Activated naive CD4-positive, alpha-beta T cell treated with anti-CD3 and anti-CD28 coated beads, Interleukin-2, amount 50 U/mL, for 72 hours (primary cell): ENCODE measurements at places on chromosomes 3 and 15. TPM values are rescaled to one million over a fixed set of nuclear protein-coding genes. Genes with fewer than 3 reads are reported as not detected.

GRCh38 chr15:70098153-70098460 is 390 bp upstream of the TLE3 start:
- DNase-seq, result no peak

DNA sequence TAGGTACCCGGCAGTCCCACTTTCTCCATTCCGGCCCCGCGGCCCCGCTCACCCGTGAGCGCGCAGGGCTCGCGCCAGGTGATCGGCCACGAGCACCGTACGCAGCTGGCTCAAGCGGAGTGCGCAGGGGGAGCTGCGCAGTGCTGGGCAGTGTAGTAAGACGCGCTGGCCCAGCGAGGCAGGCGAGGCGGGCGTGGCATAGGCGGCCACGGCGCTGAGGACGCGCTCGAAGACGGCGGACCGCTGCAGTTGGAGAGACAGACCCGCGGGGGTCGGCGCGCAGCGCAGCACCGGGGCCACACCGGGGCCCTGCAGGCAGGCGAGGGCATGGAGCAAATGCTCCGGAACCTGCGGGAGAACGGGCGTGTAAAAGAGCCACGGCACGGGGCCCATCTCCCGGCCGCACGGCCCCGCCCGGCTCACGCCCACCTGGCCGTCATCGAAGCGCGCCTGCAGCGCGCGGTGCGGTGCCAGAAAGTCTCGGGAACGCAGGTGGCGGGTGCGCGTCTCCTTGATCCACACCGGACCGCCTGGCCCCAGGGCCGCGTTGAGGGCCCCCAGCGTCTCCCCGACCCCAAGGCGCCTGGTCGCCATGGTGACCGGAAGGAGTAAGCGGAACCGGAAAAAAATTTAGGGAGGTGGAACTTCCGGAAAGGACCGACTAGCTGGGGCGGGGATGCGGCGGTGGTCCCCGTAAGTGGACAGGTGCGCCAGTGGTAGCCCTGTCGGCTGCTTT is at the start of gene DALRD3:
Gene DALRD3 (minus strand): TSS at position 610 of the 736 bp plus-strand sequence. CDS start 16 bp downstream, at position 594.
- peak; percentile 78 for DNase-seq

MAGI1 gene
- total RNA-seq, result not detected

ZBED2 gene
- 306 TPM for total RNA-seq

UACA gene
- 2.8 TPM for total RNA-seq

- DNase-seq, result no peak
These were observed 22.5 kb upstream of the AQP9 start for GRCh38 chr15:58115692-58116091.

TRNT1 gene
- 44.0 TPM for total RNA-seq

CLDN16 gene
- total RNA-seq, result not detected

GRCh38 chr15:43513550-43513949 is 3.9 kb upstream of the MAP1A start:
- DNase-seq, result no peak

OIP5 gene
- 10.5 TPM for total RNA-seq
